GM23248 (cell line): ENCODE measurements at places on chromosomes 2 and 18. TPM values are rescaled to one million over a fixed set of nuclear protein-coding genes. Genes with fewer than 3 reads are reported as not detected.

DNA sequence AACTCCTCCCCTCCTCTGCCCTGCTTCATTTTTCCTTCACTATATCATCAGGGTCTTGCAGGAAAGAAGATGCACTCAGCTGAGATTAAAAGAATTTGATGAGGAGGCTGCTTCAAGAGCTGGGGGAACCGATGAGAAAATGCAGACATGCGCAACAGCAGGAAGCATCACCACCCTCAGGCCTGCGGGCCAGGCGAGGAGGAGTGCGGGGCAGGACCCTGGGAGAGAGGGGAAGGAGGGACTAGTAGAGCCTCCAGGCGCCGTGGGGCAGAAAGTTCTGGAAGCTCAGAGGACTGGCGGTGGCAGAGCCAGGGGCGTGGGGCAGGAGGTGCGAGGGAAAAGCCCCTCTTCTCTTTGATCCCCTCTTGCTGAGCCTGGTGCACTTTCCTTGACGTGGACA lies 108.2 kb downstream of the CD226 start:
- no peak overlapping the region for H3K4me3 ChIP-seq
- no peak for DNase-seq
- no peaks in the 10 kb centered on the region for H3K36me3 ChIP-seq
- H3K27ac ChIP-seq = no peak overlapping the region

The FNDC4 gene
- total RNA-seq = 24.2 and 31.2 TPM in 2 replicates

The VWC2L gene
- total RNA-seq = not detected in 2 replicates

The FHOD3 gene
- total RNA-seq = 10.1 and 13.5 TPM in 2 replicates

The SEPTIN10 gene
- 129 and 152 TPM in 2 replicates for total RNA-seq

DNA sequence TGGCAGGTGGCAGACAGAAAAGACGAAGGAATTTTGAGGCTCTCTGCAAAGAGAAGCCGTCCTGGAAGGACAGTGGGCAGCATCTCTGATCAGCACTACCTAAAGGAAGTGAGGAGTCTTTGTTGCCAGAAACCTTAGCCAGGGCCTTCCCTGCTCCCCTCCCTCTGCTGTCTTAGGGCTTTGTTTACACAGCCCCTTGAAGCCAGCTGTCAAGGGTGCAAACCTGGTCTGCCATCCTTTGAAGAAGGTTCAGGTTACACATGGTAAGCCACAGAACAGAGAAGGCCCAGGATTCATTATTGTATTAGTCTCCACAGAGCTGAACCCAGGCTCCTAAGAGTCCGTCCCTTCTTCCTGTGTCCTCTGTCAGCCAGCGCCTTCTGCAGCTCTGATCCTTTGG lies 356.7 kb downstream of the TGIF1 start:
- peaks cover 10% of the 10 kb centered on the region for H3K4me1 ChIP-seq
- no peak for DNase-seq
- no peaks in the 10 kb centered on the region for H3K36me3 ChIP-seq
- no peak overlapping the region for H3K27ac ChIP-seq

The EML6 gene
- total RNA-seq = 0.54 and 0.63 TPM in 2 replicates

DNA sequence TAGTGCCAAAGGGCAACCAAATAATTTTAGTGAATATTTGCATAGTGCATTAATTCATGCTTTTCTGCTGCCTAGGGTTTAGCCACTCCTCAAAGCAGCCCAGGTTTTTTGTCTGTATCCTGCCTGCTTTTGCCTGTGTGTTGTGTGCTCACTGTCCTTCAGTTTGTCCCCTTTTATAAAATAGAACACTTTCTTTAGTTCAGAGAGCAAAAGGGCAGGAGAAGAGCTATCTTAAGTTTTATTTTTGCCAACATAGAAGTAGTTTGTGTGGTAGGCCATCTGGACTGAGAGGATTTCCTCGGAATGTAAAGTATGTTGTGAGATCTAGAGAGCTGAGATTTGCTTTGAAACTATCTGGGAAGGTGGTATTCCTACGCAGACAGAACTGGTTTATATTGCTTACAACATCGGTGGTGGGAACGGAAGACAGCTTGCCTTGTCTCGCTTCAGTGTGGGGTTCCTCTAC lies 64.9 kb downstream of the EML4 start:
- H3K27ac ChIP-seq = 0 out of 2 replicates have a peak overlapping the region, but pooled peaks have one; percentile 1
- no peaks in the 10 kb centered on the region for H3K36me3 ChIP-seq
- no peaks in the 10 kb centered on the region for H3K27me3 ChIP-seq
- no peak overlapping the region for H3K4me3 ChIP-seq

- no peaks in the 10 kb centered on the region for H3K27me3 ChIP-seq
- peaks cover 13% of the 10 kb centered on the region for H3K4me1 ChIP-seq
- no peak overlapping the region for H3K4me3 ChIP-seq
- H3K27ac ChIP-seq = no peak overlapping the region
- no peak for DNase-seq
Measured at GRCh38 chr2:42167458-42167857, 1.7 kb upstream of the EML4 start.

GRCh38 chr18:79687806-79688205 lies 8.2 kb downstream of the CTDP1 start:
- H3K27ac ChIP-seq = no peak overlapping the region
- H3K4me3 ChIP-seq = no peak overlapping the region

DNA sequence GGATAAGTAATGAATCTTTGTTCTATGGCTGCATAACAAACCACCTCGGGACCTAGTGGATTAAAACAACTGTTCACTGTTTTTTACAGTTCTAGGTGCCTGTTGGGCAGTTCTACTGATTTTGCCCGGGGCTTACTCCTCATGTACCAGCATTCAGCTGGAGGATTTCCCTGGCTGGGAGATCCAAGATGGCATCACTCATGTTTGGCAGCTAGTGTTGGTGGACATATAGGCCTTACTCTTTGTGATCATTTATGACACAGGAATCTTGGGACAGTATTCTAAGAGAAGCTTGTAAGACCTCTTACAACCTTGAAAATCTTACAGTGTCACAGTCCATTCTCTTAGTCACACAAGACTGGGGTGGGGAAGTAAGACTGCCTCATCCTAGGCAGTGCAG lies 4.6 kb downstream of the MARCHF7 start:
- peaks cover 47% of the 10 kb centered on the region for H3K36me3 ChIP-seq
- H3K27me3 ChIP-seq = no peaks in the 10 kb centered on the region
- H3K4me3 ChIP-seq = no peak overlapping the region
- no peak for DNase-seq
- H3K4me1 ChIP-seq = peaks cover 18% of the 10 kb centered on the region
- H3K27ac ChIP-seq = no peak overlapping the region

The CCBE1 gene
- 11.4 and 16.6 TPM in 2 replicates for total RNA-seq

DNA sequence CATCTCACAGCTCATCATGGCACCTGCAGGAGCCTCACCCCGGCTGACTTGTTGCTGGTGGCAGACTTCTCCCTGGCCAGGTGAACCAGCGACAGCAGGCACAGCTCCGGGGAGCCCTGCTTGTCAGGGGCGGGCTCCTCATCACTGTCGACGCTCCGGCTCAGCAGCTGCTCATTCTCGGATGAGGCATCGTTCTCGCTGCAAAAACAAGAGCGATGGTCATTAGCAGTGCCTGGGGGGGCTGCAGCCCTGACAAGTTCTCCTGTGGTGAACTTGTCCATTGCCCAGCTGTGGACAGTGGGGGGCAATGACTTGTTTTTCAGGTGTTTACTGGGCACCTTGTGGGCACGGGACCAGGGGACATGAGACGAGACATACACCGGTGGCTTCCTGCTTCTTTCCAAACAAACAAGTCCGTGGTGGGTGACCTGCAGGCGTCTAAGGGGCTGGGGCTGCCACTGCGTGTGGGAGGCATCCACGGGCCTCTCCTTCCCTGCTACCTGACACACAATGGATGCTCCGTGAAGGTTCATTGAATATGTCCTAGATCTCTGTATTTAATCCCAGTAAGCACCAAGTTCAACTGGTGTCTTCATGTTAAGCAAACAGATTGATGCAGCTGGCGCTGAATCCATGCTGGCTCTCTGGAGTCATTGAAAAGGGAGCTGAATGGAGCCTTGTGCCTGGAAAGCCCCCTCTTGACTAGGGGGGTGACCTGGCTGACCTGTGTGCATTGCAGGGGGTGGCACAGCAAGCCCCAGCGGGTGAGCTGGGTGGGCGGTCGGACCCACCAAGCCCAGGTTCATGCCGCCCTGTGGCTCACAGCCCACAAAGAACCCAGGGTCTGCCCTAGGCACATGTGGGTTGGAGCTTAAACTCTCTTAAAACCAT lies 81.0 kb downstream of the EDAR start:
- no peaks in the 10 kb centered on the region for H3K4me1 ChIP-seq
- H3K36me3 ChIP-seq = no peaks in the 10 kb centered on the region

The LRATD1 gene
- 0.63 and 1.2 TPM in 2 replicates for total RNA-seq

DNA sequence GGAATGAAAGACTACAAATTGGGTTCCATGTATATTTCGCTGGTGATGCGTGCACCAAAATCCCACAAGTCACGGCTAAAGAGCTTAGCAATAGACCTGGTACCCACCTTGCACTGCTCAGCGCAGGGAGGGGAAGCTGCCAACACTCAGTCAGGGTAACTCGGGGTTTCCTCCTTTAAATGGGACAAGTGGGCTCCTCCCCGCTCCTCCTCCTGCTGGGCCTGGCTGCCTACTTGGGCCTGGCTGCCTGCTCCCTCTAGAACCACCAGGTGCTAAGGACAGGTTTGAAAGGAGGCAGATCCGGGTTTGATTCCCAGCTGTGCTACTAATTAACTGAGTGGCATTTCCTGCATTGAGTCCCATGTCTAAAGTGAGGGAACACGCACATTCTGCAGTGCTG lies 23.4 kb downstream of the MYO7B start:
- peaks cover 15% of the 10 kb centered on the region for H3K27me3 ChIP-seq
- DNase-seq = no peak
- H3K4me1 ChIP-seq = peaks cover 20% of the 10 kb centered on the region
- H3K36me3 ChIP-seq = no peaks in the 10 kb centered on the region
- H3K27ac ChIP-seq = no peak overlapping the region

DNA sequence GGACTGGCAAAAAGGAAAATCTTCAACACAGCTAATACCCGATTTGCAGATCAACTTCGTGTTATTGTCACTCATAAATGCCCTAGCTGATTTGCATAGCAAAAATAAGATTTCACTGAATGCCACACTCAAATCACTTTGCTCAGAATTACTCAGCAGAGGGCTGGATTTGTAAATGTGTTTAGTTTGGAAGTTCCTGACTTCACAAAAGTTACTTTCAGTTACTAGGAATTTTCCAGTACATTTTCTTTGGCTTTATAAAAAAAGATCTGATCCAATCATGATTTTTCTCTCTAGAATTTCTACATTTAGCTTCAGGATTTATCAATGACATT lies 433.3 kb upstream of the ID2 start:
- H3K4me1 ChIP-seq = peaks cover 23% of the 10 kb centered on the region
- DNase-seq = peak; percentile 70
- H3K4me3 ChIP-seq = peak overlapping the region; percentile 45
- no peaks in the 10 kb centered on the region for H3K36me3 ChIP-seq

DNA sequence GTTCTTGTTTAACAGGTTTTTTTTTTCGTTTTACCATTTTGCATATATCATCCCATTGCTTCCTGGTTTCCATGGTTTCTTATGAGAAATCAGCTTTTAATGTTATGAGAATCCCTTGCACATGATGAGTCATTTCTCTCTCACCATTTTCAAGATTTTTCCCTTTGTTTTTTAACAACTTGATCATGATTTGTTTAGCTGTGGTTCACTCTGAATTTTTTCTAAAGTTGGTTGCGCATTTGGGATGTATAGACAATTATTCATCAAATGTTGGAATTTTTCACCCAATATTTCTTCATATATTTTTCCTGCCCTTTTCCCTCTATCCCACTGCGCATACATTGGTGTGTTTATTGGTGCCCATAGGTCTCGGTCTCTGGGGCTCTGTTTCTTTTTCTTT lies 42.4 kb upstream of the BIN1 start:
- H3K27ac ChIP-seq = peak overlapping the region; percentile 77
- H3K4me3 ChIP-seq = 0 out of 2 replicates have a peak overlapping the region, but pooled peaks have one; percentile 26
- no peaks in the 10 kb centered on the region for H3K36me3 ChIP-seq
- H3K4me1 ChIP-seq = peaks cover 60% of the 10 kb centered on the region
- no peaks in the 10 kb centered on the region for H3K27me3 ChIP-seq
- DNase-seq = peak; percentile 93

DNA sequence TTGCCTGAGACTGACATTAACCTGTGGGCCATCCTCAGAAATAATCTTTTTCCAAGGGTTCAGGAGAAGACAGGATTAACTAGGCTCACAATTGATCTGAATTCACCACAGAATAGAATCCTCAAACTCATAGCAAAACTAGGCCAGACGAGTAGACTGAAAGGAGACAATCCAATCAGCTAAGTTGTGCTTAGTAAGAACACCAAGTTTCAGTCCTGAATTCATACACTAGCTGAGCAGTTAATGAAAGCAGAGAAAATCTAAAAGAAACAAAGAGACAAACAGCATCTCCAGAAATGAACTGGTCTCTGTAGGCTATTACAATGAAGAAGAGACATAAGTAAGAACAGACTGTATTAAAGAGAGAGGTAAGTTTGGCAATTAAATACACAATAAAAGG lies 89.5 kb downstream of the GORASP2 start:
- H3K27me3 ChIP-seq = no peaks in the 10 kb centered on the region
- no peak overlapping the region for H3K4me3 ChIP-seq
- peaks cover 14% of the 10 kb centered on the region for H3K36me3 ChIP-seq
- peaks cover 10% of the 10 kb centered on the region for H3K4me1 ChIP-seq
- no peak overlapping the region for H3K27ac ChIP-seq

DNA sequence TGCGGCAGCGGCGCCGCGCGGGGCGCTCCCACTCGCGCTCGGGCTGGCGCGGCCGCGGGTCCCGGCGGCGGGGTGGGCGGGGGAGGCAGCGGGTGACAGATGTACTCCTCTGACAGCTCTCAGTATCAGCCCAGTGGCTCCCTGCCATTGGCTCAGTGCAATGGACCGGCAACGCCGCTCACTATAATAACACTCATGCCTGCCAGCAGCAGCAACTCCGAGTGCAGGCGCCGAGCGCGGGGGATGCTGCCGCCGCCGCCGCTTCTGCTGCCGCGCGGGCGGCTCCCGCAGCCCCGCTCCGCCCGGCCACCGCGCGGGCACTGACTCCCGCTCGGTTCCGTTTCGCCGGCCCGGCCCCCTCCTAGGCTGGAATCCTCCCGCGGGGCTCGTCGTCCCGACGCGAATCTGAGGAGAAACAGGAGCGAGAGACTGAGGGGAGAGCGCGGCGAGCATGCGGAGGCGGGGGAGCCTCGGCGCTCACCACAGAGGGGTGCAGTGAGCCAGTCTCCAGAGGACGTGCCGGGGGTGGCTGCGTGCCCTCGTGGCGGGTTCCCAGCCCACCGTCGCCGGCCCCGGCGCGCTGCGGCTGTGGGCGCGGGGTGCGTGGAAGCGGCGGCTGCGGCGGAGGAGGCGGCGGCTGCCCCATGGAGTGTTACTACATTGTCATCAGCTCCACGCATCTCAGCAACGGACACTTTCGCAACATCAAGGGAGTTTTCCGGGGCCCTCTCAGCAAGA lies at the start of gene ZNF804A:
ZNF804A (plus strand) TSS at position 214 of the 738 bp plus-strand sequence; CDS start at position 645, 431 bp downstream.
- H3K36me3 ChIP-seq = no peaks in the 10 kb centered on the region
- DNase-seq = peak; percentile 80
- peak within 1 kb of the TSS; percentile 92 for H3K4me3 ChIP-seq
- peaks cover 23% of the 10 kb centered on the region for H3K4me1 ChIP-seq
- H3K27me3 ChIP-seq = no peaks in the 10 kb centered on the region
- H3K27ac ChIP-seq = peak within 1 kb of the TSS; percentile 61

The MRO gene
- total RNA-seq = not detected in 2 replicates
